Epithelial cell of esophagus (primary cell): ENCODE measurements at places on chromosomes 7 and 10.

DNA sequence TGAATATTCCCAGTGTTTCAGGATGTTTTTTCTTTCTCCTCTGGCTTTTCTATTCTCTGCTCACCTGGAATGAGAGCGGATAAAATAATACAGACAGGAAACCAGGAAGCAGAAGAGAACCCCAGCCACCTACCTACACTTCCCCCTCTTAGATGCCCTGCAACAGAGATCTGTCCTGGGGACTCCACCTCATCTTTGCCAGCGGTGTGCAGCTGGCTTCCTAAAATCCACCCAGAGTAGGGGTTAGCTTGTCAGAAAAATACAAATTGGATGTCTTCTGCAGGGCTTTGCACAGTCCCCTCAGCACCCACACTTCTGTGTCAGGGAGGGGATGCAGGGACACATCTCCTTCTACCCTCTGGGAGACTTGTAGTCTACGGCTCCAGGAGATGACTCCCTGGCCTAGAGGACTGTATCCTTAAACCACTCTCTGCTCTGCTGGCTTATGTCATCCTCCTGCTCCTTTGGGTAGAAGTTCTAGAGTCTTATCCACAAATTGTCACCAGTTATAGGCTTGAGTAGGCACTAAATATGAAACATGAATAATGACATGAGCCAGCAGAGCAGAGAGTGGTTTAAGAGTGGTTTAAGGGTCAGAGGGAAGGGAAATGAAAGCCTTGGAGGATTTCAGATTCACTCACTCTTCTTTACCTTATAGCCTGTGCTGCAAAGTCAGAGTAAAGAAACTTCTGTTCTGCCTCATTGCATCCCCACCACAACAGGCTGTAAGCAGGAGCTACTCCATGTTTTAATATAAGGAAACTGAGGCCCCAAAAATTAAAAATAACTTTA lies 749.4 kb downstream of the AUTS2 start:
- DNase-seq: no peak

GRCh38 chr7:113402005-113402404 lies 283.7 kb upstream of the SMIM30 start:
- no peak for DNase-seq

- DNase-seq: no peak
Observed at GRCh38 chr10:102413053-102413705, 5.4 kb downstream of the PSD start.

DNA sequence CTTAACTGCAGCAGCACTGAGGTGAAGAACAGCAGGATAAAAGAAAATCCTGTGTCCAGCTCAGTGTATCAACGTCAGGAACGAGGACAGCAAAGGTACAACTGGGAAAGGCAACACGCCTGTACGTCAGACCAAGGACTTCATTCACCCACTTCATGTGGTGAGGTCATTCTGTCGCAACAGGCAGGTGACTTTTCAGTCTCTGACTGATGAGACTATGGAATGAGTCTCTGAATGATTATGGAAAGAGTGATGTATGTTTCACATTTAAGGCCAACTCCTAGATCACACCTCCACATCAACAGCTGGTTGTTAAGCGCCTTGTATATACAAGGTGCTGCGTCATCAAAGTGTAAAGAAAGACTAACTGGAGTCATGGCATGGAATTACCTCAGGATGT lies 297.6 kb upstream of the SP8 start:
- peak; percentile 66 for DNase-seq

- DNase-seq: no peak
Observed at GRCh38 chr7:18400275-18400674, 95.3 kb upstream of the HDAC9 start.

DNA sequence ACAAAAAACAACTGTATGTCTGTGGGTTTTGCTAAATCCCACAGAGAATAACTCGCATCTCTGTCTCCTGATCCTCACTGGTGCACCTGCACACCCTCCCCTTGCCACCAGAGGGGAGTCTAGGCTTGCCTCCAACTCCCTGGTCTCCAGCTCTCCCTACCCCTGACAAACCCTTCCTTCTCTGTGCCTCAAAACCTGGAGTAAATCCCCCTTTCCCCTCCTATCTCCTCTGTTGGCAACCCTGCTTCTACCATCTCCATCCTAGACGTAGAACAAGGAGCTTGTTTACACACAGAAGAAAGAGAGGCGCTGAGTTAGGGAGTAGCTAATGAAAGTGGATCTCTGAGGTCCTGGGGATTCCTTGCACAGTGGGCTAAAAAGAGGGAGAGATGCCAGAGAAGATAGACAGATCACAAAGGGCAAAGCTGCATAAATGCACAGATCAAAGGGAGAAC lies 6.0 kb downstream of the MBLAC1 start:
- peak; percentile 75 for DNase-seq

GRCh38 chr7:88396295-88396947 lies 89.7 kb upstream of the STEAP4 start:
- DNase-seq: no peak

GRCh38 chr7:366161-366803 lies 76.3 kb downstream of the FOXL3 start:
- DNase-seq: peak; percentile 25

GRCh38 chr10:60093317-60093716 lies 187.0 kb upstream of the CCDC6 start:
- DNase-seq: no peak

DNA sequence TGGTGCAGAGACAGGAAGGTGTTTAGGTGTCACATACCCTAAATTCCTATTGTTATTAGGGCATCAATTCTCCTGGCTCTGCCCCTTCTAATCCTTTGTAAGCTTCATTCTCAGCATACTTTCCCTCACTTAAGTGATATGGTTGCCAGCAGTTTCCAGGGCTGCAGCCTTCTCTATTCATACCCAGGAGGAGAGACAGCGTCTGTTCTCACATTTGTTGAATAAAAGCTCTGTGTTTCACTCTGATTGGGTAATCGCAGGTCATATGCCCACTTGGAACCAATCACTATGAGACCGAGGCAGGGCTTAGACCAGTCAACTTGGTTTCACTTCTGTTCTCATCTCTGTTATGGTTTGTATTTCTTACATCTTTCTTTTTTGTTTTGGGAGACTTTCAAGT lies 109.6 kb upstream of the MTPN start:
- peak; percentile 83 for DNase-seq

DNA sequence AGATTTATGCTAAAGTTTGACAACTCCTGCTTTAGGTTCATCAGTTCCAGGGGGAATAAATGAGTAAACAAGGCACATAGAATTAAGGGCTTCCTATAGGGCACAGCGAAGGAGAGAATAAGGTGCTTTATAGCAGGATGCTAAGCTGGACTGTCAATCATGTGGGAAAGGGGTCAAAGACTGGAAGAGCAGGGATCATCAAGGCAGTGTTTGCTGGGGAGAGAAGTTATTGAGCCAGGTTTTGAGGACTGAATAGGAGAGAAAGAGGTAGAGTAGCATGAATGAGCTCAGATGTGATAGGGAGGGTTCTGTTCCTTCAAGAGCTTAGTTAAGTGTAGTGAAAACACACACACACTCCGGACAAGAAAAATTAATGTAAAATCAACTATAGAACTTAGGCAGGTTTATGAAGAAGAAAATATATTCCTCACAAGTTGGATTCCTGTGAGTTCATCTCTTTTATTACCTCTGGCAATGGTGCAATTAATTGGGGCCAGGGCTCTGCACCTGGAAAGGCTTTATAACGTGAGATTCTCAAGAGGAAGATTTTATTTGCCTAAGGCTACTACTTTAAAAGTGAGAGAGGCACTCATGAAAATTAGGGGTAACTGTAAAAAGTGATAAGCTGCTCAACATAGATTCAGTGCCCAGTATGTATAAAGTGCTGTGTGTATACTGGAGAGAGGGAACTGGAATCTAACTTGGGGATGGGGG lies 222.4 kb downstream of the AUTS2 start:
- no peak for DNase-seq
